ENCODE measurements at places on chromosomes 11 and 22.

GRCh38 chr11:20157728-20158127 is 2.5 kb downstream of the DBX1 start:
- DNase-seq = no peak

DNA sequence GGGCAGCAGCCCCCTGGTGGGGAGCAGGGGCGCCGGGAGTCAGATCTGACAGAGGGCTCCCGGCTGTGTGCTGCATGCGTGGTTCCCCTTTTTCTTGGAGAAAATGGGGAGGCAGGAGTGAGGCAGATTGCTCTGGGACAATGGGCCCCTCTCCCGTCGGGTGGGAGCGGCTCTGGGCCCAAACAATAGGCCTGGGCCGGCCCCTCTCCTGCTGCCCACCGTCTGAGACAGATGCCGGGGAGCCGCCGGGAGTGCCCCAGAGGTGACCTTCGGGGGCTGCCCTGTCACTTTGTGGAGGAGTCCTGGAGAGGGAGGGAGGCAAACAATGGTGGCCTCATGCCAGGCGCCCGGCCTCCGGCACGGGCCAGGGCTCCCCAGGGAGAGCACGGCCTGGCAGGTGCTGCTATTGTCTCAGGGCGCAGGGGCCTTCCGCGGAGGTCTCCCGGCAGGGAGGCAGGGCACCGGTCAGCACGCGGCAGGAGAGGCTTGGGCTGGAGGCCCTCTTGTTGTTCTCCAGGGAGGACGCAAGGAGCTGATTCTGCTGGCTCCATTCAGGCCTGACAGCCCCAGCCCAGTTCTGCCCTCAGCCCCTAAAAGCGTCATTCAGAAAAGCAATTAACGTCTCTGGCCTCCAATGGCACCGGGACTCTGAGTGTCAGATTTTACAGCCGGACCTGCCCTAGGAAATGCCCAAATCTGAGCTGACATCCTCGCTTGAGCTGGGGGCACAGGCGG is 44.8 kb downstream of the SMIM38 start:
- no peak for DNase-seq

GRCh38 chr11:61414547-61414946 is 15.2 kb downstream of the CPSF7 start:
- DNase-seq = no peak

DNA sequence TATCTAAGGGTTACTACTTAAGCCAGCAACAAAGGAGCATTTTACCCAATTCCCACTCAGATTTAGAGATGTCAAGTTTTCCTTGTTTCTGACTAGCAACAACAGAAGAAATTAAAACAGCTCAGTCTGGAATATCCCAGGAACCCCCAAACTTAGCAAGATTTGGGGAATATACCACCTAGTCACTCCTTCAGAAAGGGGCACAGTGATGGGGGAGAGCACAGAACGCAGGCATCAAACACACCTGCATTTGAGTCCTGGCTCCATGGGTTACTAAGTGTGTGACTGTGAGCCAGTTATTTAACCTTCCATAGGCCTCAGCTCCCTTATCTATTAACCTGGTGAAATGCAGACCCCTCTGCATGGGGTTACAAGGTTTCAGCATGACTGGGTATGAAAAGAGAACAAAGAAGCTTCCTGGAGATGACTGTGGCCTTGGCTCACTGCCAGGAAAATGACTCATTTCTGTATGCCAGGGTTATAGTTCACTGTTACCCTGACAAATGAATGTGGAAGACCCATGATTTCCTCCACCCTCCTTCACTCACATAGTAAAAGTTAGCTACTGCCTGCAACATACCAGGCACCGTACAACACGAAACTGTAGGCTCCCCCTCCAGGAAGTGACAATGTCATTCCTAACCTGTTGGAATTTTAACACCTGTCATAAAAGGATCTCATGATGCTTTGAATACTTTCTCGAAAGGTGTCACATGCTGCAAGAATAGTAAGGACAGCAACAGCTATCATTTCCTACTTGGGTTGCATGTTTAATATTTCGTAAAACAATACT is 79.6 kb downstream of the ME3 start:
- no peak for DNase-seq
